ENCODE measurements at places on chromosomes 11 and 22.
A peak's percentile ranks its signal among the peaks of the same experiment; 100 is the strongest.

DNA sequence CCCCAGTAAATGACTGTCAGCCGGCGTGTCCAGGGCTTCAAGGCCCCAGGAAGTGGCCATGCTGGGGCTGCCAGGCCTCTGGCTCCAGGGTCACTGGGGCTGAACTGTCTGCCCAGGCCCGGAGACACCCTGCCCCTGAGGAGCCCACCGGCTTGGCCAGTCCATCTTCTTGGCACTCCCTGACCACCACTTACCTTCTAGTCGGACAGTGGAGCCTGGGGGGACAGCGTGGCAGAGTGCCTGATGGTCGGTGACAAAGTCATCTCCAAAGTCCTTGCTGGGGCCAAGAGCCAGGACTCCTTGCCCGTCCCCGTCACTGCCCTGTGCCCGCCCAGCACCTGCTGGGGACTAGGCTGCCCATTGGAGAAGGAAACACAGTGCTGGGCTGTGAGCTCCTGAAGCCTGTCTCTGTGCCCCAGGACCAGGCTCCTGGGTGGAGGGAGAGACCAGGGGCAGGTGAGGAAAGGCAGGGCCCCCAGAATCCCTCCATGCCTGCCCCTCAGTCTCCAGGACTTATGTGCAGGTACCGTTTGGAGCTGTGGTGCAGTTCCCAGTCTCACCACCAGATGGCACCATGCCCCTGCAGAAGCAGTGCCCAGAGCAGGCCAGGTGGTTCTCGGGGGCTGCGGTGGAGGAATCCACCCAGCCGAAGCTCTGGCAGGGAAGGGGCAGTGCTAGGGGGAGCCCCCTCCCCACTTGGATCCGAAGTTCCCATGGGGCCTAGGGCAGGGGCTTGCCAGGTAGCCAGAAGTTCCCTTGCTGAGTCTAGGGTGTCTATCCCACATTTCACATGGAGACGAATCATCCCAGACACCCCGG, 6.0 kb upstream of the CCDC188 start:
- H3K4me3 ChIP-seq, result no peak overlapping the region
- H3K36me3 ChIP-seq, result no peaks in the 10 kb centered on the region
- H3K27ac ChIP-seq, result no peak overlapping the region
- peak; percentile 92 for DNase-seq
- H3K4me1 ChIP-seq, result peaks cover 7% of the 10 kb centered on the region

DNA sequence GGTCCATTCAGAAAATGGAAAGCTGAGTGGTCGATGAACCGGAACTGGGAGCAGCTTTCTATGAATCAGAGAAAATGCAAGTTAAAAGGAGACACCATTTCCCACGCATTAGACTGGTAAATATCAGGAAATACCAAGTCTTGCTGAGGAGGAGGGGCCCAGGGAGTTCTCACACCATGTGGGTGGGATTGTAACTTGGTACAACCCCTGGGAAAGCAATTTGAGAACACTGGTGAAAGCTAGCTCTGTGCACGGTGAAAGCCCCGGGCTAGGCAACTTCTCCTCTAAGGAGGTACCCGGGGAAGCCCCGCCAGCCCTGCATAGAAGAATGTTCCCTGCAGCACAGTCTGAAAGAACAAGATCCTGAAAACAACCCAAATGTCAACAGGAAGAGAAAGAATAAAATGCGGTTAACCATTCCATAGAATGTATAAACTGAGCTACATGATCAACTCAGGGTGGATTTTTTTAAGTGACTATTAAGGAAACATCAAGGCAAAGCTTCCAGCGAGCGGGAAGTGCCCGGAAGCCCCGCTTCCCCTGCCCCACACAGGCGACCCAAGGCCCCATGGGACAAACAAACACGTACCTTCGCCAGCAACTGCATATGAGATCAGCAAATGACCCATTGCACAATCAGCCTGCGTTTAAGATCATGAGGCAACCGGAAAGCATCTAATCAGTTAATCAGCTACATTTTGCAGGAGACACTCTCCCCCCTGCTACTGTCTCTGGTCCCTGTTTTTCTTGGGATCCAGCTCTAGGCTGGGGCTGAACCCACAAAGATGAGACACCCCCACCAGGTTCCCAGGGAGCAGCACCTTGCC, 11.3 kb downstream of the SHANK2 start:
- DNase-seq, result no peak
- no peaks in the 10 kb centered on the region for H3K4me1 ChIP-seq
- H3K27me3 ChIP-seq, result peaks cover 10% of the 10 kb centered on the region
- no peaks in the 10 kb centered on the region for H3K36me3 ChIP-seq
- H3K4me3 ChIP-seq, result no peak overlapping the region

DNA sequence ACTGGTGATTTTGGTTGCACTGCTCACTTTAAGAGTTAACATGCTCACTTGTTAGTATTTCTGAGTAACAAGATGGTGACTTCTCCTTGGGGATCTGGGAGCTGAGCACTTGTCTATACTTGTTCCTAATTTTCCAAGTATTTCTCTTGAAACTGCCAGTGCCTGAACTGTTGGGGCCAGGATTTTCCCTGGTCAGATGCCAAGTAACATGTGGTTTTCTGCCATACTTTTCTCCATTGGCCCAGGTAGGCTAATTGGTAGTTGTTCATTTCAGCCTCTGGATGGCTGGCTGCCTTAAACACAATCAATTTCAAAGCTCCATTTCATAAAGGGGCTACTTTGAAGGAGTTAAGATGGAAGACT, 35.0 kb downstream of the RNF141 start:
- H3K4me1 ChIP-seq, result no peaks in the 10 kb centered on the region
- peaks cover 16% of the 10 kb centered on the region for H3K36me3 ChIP-seq
- DNase-seq, result no peak
- no peak overlapping the region for H3K4me3 ChIP-seq
- no peaks in the 10 kb centered on the region for H3K27me3 ChIP-seq

- peak overlapping the region; percentile 71 for H3K4me3 ChIP-seq
- H3K27me3 ChIP-seq, result no peaks in the 10 kb centered on the region
- peak overlapping the region; percentile 82 for H3K27ac ChIP-seq
- H3K36me3 ChIP-seq, result no peaks in the 10 kb centered on the region
- H3K4me1 ChIP-seq, result peaks cover 48% of the 10 kb centered on the region
These were observed 22.4 kb upstream of the MYH9 start for GRCh38 chr22:36409911-36410756.

GRCh38 chr11:34299284-34299972, 58.4 kb downstream of the ABTB2 start:
- H3K27me3 ChIP-seq, result no peaks in the 10 kb centered on the region
- H3K27ac ChIP-seq, result no peak overlapping the region
- no peak overlapping the region for H3K4me3 ChIP-seq
- H3K4me1 ChIP-seq, result peaks cover 26% of the 10 kb centered on the region
- no peaks in the 10 kb centered on the region for H3K36me3 ChIP-seq

- H3K27ac ChIP-seq, result no peak overlapping the region
- no peak overlapping the region for H3K4me3 ChIP-seq
- H3K36me3 ChIP-seq, result no peaks in the 10 kb centered on the region
- no peak for DNase-seq
These were observed 621.2 kb downstream of the KCNA4 start for GRCh38 chr11:29395555-29396072.

- no peaks in the 10 kb centered on the region for H3K36me3 ChIP-seq
- no peak for DNase-seq
- H3K4me1 ChIP-seq, result peaks cover 6% of the 10 kb centered on the region
- peaks cover 10% of the 10 kb centered on the region for H3K27me3 ChIP-seq
These were observed 6.7 kb upstream of the CAPRIN1 start for GRCh38 chr11:34044664-34045485.

- no peak overlapping the region for H3K4me3 ChIP-seq
- H3K36me3 ChIP-seq, result peaks cover 29% of the 10 kb centered on the region
- peaks cover 3% of the 10 kb centered on the region for H3K4me1 ChIP-seq
- peak overlapping the region; percentile 5 for H3K27ac ChIP-seq
These were observed 9.1 kb upstream of the TUBA8 start for GRCh38 chr22:18101536-18101935.

- H3K4me1 ChIP-seq, result peaks cover 11% of the 10 kb centered on the region
- DNase-seq, result no peak
- H3K4me3 ChIP-seq, result no peak overlapping the region
- no peak overlapping the region for H3K27ac ChIP-seq
- peaks cover 4% of the 10 kb centered on the region for H3K36me3 ChIP-seq
These were observed 232.6 kb downstream of the CASP12 start for GRCh38 chr11:104665641-104666040.

Measured in activated CD8-positive, alpha-beta T cell treated with anti-CD3 and anti-CD28 coated beads, Interleukin-2, amount 10 ng/mL, durations not matched to agents 7 days and 5 days (primary cell).